SK-N-MC (cell line): ENCODE measurements at places on chromosomes 2 and 18.

DNA sequence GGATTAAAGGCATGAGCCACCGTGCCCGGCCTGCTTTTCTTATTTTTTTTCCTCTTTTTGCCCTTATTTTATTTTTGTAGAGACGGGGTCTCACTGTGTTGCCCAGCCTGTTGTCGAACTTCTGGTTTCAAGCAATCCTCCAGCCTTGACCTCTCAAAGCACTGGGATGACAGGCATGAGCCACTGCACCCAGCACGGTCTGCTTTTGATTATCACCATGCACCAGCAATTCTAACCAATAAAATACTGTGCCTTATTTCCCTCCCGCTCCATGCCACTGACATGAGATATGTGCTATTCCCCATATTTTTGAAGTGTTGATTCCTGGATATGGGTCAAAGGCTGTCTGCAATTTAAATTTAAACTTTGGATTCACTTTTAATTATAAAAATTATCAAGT is 42.9 kb downstream of the ACYP2 start:
- no peak for DNase-seq

- no peak for DNase-seq
Measured at GRCh38 chr2:134412639-134412999, 158.7 kb downstream of the MGAT5 start.

DNA sequence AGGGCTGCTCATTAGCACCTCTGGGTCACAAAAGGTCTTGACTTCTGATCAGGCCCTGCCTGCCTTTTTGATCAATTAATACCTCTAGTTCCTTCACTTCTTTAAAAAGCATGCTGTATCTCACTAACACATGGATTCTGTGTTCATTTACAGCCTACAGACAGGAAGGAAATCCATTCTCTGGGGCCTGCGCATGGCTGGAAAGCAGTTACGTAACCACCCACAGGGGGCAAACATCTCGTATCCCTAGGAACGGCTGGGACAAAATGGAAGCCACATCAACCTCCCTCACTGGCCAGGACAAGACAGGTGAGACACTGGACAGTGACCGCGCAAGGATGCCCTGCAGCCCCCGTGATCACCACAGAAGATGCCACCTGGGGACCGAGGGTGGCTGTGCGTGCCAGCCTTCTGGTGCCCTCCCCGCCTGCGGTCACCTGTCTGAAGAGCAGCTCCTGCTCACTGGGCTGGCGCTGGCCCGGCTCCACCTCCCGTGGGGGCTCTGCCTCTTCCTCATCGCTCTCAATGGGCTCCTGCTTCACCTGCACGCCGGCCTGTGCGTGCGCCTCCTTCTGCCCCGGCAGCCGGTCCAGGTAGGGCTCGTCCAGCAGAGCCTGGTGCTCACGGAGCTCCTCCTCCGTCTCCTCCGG is 266.9 kb downstream of the TWIST2 start:
- no peak for DNase-seq

GRCh38 chr2:184558713-184559464 is 39.4 kb upstream of the ZNF804A start:
- no peak for DNase-seq

DNA sequence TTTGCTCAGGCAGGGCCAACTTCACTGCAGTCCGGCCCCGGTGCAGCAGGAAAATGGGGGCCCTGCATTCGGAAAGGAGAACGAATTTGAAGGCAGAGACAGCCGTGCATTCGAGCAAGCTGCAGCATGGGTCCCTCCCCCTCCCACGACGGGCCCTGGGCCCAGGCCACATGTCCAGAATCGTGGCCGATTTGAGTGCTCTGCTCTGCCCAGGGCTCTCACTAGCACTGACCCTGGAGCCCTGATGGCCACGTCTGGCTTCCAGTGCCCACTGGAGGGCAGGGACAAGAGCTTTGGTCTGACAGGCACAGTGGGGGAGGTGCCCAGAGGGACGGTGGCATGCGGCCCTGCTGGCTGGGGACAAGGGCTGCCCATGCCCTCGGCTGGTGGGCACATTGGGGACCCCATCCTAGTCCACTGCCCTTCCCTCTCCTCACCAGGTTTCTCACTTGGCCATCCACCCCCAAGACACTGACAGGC is 14.4 kb upstream of the KLHL30 start:
- no peak for DNase-seq

GRCh38 chr2:182862091-182862490 is 4.3 kb downstream of the FRZB start:
- DNase-seq: no peak

DNA sequence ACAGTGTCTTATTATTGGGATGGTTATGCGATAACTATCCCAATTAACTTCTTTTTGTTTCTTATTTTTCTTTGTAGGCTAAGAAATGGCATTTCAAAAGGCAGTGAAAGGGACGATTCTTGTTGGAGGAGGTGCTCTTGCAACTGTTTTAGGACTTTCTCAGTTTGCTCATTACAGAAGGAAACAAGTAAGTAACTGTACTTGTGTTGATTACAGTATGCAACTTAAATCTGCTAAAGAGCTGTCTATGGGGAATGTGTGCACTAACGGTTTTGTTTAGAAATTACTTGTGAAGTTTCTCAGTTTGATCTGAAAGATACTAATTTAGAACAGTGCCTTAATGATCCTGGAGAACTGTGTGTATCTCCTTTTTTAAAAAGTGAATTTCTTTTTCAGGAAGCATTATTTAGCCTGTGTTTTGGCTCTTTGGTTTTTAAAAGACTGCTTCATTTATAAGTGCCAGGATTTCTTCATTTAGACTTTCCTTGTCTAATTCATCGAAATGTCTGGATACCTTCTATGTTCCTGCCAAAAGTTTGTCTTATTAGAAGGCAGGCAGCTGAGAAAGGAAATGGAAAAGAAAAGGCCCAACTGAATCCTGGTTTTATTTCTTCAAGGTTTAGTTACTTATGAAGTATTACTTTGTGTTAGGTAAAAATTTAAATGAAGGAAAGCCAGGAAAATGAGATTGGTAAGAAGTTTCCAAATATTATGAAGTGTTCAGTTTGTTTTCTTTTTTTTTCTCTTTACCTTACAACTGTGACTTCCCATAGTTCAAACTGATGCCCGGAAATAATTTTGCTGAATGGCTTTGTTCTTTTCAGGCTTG is 40.1 kb downstream of the GPD2 start:
- DNase-seq: no peak

GRCh38 chr2:70111752-70112591 is 24.7 kb downstream of the PCBP1 start:
- no peak for DNase-seq

GRCh38 chr2:232275670-232276069 is 102.9 kb upstream of the ALPP start:
- no peak for DNase-seq
